ENCODE measurements at places on chromosomes 11 and 22. TPM values are rescaled to one million over a fixed set of nuclear protein-coding genes. Genes with fewer than 3 reads are reported as not detected.
A peak's percentile ranks its signal among the peaks of the same experiment; 100 is the strongest.

- no peak for DNase-seq
Measured at GRCh38 chr11:58506935-58507334, 970 bp downstream of the OR5B21 start.

The P4HA3 gene
- 0.79 TPM for total RNA-seq

The MMP13 gene
- not detected for total RNA-seq

- peak; percentile 70 for DNase-seq
Measured at GRCh38 chr11:35617687-35618496, at the start of gene FJX1. FJX1 (plus strand) TSS chr11:35618460; CDS start chr11:35618637, 177 bp downstream.

DNA sequence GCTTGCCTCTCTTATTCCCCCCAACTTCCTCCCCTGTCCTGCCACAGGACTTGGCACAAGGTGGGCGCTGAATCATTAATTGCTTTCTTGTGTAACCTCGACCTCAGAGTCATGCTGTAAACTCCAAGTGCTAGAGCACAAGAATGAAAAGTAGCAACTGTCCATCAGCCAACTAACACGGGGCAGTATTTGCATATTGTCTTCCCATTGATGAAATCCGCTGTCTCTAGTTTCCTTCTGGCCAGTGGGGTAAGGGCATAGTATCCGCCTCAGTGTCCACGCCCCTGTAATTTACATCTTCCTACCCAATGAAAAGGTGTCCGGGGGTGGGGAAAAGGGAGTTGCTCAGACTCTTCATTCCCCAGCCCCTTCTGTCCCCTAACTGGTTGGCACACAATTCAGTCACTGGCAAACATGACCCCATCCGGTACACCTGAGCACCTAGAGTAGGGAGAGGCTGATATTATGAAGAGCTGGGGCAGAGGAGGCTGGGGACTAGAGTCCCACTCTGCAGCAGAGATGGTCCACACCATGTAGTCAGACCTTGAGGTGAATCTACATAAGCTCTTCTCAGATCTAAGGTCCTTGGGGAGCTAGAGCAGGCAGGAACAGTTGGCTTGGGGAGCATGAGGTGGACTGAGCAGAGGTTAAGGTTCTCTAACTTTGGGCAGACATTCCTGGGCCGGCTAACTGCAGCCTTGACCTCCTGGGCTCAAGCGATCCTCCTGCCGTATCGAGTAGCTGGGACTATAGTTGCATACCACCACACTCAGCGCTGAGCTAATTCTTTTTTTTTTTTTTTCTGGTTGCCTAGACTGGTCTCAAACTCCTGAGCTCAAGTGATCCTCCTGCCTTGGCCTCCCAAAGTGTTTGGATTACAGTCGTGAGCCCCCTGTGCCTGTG is 6.8 kb upstream of the GGA1 start:
- no peak for DNase-seq

The USP2 gene
- total RNA-seq, result 7.0 TPM

GRCh38 chr11:27557226-27557625 is 50.7 kb upstream of the LIN7C start:
- DNase-seq, result no peak

The OR8G5 gene
- total RNA-seq, result not detected

GRCh38 chr11:10540546-10540914 is 457 bp downstream of the RNF141 start:
- peak; percentile 21 for DNase-seq

DNA sequence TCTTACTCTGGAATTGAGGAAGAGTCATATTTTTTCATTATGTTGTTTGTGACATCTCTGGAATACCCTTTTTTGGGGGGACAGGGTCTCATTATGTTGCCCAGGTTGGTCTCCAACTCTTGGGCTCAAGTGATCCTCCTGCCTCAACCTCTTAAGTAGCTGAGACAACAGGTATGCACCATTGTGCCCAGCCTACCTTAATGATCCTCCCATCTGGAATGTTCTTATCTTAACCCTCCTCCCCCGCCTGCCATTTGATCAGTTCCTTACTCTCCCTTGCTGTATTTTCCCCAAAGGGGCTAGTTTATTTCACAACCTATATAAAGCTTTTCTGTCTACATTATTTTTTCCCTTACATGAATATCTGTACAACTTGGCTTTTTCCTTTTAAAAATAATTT is 594.7 kb downstream of the METTL15 start:
- DNase-seq, result no peak

DNA sequence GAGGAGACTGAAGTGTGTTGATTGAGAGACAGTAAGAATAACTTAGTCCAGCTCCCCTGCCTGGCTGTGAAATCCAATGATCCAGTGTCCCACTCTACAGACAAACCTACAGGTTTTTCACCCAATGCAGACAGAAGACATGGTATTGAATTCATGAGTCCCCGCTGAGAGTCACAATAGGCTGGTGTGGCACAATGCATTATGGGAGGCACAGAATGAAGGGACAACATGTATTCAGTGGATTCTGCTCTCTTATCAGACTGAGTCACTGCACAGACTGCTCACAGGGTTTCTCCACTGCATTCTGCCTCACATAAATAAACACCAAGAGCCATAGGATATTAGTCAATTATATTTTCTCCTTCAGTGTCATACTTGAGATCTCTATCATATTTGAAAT is 55.2 kb upstream of the TOP3B start:
- no peak for DNase-seq
